ENCODE measurements at places on chromosomes 1 and 21. TPM values are rescaled to one million over a fixed set of nuclear protein-coding genes. Genes with fewer than 3 reads are reported as not detected.

DNA sequence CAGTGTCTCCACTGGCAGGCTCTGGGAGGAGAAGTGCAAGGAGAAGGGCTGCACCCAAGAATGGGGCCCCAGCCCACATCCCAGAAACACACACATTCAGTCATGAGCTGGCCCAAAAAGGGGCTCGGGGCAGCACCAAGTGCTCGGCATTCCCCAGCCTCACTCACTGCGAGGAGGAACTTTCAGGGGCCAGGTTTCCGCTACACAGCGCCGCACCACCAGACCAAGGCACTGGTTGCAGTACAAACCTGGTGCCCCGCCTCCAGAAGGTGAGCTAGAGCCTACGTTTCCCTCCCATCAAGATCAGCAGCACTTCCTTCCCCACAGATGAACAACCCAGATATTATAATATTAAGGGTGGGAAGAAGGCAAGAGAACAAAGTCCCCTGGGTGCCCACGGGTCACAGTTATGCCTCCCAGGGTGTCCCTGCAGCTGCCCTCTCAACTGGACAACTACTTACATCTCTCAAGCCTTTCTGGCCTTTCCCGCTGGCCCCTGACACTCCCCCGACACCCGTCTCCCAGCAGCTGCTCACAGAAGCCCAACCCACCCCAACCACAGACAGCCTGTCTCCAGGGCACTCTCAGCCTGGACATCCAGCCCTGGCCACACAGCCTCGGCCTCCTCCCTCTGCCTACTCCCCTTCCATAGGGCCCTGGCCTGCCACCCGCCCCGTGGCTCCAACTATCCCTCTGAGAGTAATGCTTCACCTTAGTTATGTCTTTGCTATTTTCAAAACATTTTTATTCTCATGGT, 3.8 kb downstream of the PBXIP1 start:
- peak; percentile 72 for DNase-seq

GRCh38 chr1:223084464-223084866, 58.6 kb downstream of the TLR5 start:
- no peak for DNase-seq

DNA sequence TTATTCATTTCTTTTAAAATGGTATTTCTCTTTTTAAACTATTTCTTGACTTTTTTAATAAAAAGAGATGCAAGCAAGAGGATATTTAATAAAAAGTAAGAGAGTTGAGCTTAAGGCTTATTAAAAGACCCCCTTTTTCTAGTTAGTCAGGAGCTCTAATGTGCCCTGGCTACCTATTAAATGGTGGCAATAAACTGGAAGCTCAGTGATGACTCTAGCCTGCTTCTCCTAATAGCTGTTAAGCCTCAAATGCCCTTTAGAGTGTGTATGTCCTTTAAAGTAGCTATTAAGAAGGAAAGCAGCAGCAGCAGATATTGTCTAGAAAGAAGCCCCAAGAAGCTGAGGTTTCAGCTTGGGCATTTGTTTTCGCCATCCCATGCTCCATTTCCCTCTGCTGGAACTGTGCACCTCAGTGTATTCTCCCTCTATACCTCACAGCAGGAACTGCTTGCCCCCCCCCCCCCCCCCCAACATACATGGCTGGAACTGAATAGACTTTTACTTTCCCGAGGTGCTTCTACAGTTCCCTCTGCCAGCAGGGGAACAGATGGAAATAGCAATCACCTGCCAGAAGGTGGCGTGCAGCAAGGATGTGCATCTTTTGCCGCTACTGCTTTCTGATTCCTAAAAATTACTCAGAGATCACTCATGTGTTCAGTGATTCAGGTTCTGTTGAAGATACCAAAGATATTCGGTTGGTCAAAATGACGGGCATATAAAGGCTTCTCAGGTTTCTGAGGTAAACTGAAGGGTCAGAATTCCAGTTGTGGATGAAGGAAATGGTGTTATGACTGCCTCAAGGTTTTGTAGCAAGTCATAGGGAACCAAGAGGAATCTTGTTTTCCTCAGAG, 2.5 kb downstream of the RGS4 start:
- DNase-seq: peak; percentile 76

SPEN gene
- total RNA-seq: 24.8 TPM

KIF14 gene
- 1.8 TPM for total RNA-seq

DNA sequence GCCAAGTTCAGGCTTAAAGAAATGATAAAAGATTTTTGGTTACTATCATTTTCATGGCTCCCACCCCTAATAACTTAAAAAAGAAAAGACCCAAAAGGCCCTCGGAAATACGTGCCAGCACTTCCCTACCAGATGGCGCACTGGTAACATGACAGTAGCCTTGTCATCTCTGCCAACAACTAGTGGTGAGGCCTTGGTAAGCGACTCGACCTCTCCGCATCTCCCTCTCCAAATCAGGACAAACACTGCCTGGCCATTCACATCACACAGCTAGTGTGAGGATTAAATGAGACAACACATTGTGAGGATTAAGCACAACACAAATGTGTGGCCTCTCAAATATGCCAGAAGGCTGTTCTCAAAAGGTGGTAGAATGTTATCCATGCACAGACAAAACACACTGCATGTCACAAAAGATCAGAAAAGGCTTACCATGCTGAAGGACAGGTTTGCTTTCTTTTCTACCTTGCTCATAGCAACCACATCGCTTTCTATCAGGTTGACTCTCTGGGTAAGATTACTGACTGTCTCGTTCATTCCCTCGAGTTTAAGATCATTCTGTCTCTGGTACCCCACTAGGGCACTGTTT, 16.4 kb downstream of the TEX38 start:
- DNase-seq: no peak

DNA sequence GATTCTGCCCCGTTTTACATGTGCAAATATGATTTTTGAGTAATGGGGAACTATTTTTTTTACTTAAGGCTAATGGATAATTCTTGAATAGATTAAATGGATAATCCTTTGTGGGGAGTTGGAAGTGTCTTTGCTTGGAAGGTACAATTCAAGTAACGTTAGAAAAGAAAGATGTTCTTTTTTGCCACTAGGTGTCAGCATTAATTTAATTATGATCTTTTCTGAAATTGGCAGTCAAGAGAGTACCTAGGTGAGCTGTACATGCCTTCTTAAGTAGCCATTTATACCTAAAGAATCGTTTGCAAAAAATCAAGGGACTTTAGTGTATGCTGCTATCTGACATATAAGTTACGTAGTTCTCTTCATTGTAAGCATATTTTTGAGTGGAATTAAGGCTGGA, 2.2 kb downstream of the FBXO28 start:
- no peak for DNase-seq

BTG2 gene
- total RNA-seq: 14.7 TPM

DNA sequence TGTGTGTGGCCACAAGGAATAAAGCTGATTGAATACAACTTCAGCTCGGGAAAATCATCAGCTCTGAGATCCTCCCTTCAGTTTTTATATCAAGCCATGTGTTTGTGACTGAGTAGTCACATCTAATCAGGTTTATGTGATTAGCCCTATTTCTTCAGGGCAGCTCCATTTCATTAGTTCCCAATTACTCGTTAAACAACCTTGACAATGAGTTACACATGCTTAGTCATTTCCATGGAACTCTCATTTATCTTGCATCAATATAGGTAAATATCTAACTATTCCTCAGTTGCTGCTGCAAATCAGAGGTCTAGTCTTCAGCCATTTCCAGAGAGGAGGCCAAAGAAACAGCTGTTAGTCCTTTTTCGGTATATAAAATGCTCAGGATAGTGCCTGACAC, 16.3 kb downstream of the CRB1 start:
- DNase-seq: no peak

FNDC10 gene
- 2.1 TPM for total RNA-seq

GRCh38 chr1:205210756-205211168, 740 bp downstream of the DSTYK start:
- DNase-seq: peak; percentile 90

DNA sequence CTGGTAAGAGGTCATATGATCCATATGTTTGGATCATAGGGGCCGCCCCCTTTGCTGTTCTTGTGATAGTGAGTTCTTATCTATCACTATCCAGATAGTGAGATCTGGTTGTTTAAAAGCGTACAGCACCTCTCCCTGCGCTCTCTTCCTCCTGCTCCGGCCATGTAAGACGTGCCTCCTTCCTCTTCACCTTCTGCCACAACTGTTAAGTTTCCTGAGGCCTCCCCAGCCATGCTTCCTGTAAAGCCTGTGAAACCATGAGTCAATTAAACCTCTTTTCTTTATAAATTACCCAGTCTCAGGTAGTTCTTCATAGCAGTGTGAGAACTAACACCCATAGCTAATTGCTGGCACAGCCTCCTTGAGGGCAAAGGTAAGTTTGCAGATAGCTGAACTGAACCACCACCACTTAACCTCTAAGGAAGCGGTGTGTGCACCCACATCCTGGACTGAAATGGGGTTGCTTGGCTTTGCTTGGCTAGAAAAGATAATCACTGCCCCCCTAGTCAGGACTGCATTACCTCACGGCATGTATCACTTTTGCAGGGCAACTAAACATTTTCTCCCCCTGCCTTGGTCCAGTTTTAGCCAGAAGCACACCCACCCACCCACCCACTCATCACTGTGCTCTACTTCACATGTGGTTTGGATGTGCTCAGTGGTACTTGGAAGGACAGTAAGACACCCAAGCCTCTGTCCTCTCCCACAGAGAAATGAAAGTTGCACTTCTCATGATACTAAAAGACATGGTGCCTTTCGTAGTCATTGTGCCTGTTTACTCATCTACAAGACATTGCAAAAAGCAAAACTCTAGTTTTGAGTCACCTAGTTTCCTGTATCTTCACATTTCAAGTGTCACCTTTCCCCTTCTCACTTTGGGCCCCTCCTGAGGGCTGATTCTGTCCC, 23.1 kb upstream of the PTAFR start:
- DNase-seq: no peak

C1orf185 gene
- not detected for total RNA-seq

GRCh38 chr1:232905331-232906034, 44.9 kb upstream of the NTPCR start:
- DNase-seq: no peak

DNA sequence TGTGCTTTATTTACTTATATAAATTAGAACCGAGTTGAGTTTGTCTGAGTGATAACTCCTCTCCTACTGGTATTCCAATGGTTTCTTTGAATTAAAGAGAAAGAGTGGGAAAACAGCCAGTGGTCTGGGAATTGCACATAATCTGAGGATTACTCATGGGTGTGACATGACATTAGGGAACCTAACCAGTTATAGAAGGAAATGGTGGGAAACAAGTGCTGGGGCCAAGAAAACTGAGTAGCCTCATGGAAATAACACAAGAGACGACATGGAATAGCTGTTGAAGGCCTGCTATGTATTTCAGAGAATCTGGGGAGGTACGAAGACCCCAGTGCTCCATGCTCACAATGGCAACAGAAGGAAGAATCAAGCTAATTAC, 41.8 kb upstream of the LRRC52 start:
- DNase-seq: no peak
